ENCODE measurements at places on chromosomes 3 and 15.

DNA sequence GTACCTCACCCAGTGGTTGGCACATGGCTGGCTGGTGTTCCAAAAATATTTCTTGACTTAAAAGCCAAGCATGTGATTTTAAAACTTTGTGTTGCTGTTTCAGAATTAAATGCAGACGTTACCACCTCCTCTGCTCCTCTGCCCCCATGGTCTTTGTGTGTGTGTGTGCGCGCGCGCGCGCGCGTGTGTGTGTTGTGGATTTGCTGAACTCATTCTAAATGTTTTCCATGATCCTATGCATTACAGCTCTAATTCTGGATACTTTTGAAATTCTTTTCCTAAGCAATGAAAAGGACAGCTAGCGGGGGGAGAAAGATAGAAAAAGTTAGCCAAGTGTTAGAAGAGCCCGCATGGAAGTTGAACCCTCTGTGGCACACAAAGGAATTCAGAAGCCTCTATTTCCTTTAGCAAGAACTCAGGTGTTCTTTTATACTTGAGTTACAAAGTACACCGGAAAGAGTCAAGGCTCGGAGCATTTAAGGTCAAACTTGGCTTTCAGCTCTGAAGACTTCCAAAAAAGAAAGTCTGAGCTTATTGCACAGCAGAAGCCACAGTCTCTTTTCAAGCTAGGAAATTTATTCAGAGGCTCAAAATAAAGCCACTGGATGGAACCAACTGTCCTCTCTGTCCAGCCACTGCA is 350.5 kb upstream of the TBL1XR1 start:
- DNase-seq = no peak

GRCh38 chr15:52031556-52031955 is 12.5 kb downstream of the MAPK6 start:
- DNase-seq = peak; percentile 31

DNA sequence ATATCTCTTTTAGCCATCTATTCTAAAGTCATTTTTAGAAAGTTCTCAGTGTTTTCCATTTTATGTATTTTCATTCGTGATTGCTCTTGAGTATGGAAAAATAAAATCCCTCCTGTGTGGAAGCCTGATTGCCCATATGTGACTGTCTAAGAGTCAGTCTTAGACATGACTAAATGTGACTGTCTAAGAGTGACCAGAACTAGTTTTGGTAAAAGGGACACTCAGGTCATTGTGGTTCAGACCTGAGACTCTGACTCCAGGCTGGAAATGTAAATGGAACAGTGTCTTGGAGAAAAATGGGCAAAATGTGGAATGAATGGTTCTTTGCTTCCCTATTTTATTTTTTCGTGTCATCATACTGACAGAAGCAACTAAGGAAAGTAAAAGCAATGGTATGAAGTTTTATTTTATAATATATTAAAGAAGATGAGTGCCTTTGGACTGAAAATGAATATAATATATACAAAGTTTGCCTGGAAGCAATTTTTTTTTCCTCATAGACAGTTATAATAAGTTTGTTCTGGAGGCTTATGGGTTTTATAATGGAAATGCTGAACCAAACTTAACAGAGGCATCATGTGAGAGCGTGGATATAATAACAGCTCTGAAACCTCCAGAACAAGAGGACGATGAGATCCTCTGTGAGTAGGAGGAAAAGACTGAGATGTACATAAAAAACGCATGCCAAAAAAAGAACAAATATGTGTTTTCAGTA is 264.4 kb downstream of the ZPLD1 start:
- no peak for DNase-seq

- no peak for DNase-seq
These were observed 40.9 kb downstream of the KLHL18 start for GRCh38 chr3:47323431-47324277.

- DNase-seq = no peak
These were observed 329.1 kb upstream of the C2CD4B start for GRCh38 chr15:62494197-62494596.

DNA sequence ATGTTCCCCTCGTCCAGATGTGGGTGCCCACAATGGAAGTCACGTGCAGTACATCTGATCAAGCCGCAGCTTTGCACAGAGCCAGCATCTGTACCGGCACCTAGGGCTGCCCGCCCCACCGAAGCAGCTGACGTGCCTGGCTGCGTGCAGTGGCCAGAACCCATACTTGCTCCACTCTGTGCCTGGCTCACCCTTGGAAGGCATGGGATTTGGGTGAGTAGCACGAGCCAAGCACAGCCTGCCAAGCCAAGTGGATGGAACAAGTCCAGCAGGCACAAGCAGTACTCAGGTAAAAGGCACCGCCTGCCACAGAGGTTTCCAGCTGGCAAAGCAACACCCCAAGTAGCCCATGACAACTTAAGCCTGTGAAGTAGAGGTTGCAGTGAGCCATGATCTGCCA is 261.3 kb downstream of the TBC1D5 start:
- no peak for DNase-seq

GRCh38 chr3:10392244-10392643 is 71.3 kb upstream of the SEC13 start:
- DNase-seq = no peak

DNA sequence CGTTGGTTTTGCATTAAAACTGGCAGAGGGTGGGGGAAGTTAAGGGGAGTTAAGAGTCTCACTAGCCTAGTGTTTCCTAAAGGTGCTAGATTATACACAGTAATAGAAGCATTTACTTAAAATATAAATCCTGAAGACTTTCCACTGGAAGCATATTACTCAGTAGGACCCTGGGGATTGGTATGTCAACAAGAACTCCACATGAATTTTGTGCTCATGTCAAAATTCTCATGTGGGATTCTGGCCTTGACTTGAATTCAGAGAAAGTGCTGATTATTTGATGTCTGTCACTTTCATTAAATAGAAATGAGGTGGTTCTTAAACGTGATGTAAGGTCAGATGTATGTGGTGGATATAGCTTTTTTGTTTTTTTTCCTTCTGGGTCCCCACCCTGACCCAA is 997.2 kb downstream of the TUSC7 start:
- no peak for DNase-seq

DNA sequence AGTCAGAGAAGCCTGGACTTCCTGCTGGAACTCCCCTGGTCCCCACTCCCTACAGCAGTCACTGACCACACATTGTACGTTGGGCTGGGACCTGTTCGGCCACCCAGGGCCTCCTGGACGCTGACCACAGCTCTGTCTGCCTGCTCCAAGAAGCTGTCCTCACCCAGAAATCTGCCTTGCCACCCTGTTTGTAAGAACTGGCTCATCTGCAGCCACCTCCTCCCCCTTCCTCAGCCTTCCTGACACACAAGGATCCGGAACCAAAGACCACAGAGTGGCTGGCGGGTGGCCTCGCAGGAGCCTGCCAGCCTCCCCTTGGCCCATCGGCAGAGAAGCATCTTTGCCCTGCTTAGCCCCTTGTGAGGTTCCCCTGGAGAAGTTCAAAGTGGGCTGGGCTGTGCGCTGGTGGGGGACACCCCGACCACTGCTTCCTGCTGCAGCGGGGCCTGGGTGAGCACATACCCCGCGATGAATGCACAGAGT is 91.9 kb downstream of the PCSK6 start:
- no peak for DNase-seq

DNA sequence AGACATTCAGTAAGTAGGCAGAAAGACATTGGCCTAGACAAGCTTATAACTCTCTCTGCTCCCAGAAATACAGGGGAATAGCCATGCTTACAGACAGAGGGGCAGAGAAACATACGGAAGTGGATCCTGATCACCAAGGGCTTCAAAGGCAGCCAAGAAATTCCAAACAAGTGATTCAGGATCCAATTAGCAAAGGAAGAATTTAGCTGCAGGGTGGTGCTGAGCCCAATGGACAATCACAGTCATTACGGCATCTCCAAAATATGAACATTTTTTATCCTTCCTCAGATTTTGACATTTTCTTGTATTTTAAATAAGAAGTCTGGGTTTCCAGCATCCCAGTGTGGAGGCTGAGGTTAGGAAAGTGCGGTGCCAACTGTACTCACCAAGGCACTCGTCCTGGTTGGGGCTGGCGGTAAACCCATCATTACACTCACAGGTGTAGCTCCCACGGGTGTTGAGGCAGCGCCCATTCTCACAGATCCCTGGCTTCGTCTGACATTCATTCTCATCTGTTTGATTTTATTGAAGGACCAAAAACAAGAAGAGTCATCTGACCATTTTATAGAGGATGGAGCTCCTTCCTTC is 96.8 kb downstream of the DUT start:
- no peak for DNase-seq

DNA sequence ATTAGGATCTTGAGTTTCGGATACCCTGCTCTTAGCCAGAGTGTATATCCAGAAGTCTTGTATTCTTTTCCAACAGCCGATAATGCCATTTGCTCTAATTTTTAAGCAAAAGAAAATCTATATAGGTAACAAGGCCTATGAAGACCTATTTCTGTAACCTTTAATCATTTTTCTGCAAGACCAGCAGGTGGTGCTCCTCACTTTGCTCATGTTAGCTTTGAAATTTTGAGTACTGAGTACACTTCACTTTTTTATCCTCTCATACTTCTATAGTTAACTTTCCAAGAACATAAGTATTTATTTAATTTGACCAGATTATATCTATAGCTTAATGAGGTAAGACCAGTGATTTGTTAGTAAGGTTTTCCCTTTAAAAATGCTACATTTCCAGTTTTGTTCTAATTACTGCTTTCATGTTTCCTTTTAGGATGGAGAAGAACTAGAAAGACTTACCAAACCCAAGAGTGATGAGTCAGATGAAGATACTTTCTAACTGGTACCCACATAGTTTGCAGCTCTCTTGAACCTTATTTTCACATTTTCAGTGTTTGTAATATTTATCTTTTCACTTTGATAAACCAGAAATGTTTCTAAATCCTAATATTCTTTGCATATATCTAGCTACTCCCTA is 20.5 kb downstream of the SLC35A5 start:
- DNase-seq = no peak

GRCh38 chr15:68503213-68503612 is 71.2 kb upstream of the ITGA11 start:
- DNase-seq = no peak

DNA sequence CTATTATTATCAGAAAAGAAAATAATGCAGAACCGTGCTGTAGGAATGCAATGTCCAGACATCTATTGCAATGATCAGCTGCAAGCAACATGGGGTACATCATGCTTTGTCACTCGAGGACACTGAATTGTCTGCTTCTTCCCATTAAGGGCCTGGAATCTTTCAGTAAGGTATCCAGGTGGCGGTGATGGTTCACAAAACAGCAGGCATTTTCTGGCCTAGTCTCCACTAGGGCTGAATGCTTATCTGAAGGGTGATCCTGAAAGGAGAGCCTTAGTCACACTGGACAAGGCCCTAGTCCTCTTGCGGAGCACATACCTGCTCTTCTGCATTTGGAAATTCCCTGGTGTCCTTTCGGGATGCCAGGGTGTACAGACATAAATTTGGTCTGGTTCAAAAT is 21.2 kb downstream of the ITPR1 start:
- no peak for DNase-seq

DNA sequence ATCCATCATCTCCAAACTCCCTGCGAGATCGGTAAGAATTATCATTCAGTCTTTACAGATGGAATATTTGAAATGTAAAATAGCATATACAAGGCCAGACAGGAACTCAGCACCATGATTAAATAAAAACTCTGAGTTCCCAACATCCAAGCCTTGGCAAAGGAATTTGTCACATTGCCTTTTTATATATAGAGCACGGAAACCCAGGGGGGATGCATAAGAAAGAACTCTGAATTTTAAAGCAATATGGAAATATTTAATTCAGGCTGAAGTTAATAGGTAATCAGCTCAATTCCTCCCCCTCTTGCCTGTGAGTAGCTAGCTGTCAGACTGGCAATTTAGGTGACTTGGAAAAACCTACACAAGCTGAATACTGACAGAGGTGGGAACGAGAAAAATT is 217.9 kb upstream of the KCNMB2 start:
- DNase-seq = no peak

DNA sequence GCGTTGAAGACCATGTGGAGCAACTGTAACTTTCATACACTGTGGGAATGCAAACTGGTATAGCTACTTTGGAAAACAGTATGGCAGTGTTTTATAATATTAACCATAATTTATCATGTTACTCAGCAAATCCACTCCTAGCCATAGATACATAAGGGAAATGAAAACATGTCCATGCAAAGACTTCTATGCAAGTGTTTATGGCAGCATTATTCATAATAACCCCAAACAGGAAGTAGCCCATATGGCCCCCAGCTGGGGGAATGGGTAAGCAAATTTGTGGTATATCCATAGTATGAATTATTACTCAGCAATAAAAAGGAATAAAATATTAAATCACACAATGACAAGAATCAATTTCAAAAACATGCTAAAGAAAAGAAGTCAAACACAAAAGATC is 23.0 kb upstream of the GATA2 start:
- no peak for DNase-seq

GRCh38 chr3:167885277-167885676 is 149.8 kb downstream of the SERPINI1 start:
- DNase-seq = no peak

GRCh38 chr15:62464705-62465104 is 299.6 kb upstream of the C2CD4B start:
- DNase-seq = no peak

DNA sequence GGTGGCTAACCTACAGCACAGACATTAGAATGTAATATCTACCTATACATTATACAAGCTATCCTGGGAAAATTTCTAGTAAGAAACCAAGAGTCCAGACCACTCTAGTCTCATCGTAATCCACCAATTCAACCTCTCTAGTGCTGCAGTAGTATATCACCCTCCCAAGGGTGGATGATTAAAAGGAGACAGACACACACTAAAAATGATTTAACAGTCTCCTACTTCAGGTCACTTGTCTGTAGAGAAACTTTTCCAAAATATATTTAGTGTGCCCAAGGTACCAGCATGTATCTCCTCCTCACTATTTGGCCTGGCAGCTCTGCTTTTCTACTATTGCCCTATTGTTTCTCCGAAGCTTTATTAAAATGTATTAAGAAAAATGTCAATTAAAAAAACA is 45.0 kb downstream of the ZBTB20 start:
- no peak for DNase-seq

DNA sequence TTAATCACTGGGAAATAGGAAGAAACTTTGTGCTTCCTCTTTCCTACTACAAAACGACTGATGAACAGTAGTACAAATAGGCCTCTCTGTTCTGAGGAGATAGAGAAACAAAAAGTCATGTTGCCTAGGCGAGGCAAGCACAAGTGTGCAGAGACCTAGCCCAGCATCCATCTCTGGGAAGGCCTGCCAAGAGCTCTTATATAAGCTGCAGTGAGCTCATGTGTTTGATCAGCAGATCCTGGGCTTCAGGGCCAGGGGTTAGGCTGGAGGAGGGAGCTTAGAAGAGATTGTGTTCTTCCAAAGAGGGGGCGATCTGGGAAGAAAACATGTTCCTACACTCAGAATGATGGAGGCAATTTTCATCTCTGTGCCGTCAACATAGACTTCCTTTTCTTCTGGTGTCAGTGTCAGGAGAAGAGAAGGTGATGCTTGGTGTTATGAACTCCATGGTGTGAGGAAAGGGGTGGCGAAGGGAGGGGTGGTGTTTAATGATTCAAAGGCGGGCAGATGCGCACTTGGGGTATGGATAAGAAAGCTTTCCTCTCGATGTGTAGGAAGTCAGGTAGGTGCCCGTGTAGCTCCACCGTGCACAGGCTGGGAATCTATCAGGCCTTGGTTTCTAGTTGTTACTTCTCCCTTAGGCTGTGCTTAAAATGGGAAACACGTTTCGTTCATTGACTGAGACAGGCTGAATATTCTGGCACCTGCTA is 29.5 kb upstream of the ETV5 start:
- no peak for DNase-seq
